ENCODE measurements at places on chromosomes 2 and 18.

GRCh38 chr2:221606424-221606823, 34.3 kb upstream of the EPHA4 start:
- DNase-seq: no peak

- DNase-seq: no peak
Observed at GRCh38 chr2:163207693-163208370, 369.3 kb upstream of the KCNH7 start.

DNA sequence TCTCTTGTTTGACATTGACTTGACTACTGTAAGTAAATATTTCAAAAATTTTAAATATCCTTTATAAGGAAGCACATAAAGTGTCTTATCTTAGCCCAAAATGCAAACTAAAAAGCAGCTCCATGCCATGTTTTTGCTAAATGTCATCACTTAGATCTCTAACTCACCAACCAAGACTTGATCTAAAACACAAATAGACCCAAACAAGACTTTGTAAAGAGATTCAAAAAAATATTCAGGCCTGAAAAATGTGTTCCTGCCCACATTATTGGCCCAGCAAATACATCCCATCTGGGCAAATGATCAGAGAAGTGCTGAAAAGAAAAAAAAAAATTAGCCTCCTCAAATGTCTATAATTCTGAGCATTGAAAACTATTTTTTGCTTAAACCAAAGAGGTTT, 187.6 kb downstream of the MREG start:
- DNase-seq: no peak

GRCh38 chr18:9722691-9723090, 14.6 kb downstream of the RAB31 start:
- no peak for DNase-seq

GRCh38 chr18:77969972-77970371, 720.3 kb downstream of the GALR1 start:
- DNase-seq: no peak

GRCh38 chr2:105888625-105889024, 143.9 kb downstream of the NCK2 start:
- DNase-seq: no peak

DNA sequence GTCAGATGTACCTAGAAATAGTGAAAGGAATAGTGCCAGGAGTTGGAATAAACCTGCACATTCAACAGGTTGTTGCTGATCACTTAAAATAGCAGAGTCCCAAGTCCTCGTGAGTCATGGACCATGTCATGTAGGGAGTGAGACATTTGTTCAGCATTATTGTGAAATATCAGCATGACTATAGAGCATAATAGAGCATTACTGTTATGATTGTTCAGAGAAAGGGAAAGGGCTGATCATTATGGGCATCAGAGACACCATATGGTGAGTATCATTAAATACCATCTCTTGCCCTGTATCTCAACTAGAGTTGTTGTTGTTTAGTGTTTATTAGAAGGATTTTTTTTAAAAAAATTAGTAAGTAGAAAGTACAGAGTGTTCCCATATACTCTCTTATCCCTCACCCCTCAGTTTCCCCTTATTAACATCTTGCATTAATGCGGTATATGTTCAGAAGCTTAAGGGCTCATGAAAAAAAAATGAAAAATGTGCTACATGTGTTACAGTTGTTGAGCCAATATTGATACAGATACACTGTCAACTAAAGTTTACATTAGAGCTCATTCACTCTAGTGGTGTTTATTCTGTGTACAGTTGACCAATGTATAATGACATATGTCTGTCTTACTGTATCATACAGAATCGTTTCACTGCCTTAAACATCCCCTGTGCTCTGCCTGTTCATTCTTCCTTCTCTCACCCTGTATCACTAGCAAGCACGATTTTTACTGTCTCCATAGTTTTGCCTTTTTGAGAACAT, 5.7 kb downstream of the ELAC1 start:
- DNase-seq: no peak

- no peak for DNase-seq
Observed at GRCh38 chr18:48034651-48035555, 104.4 kb upstream of the SMAD2 start.

GRCh38 chr2:48146552-48146951, 240.3 kb upstream of the FBXO11 start:
- DNase-seq: no peak

DNA sequence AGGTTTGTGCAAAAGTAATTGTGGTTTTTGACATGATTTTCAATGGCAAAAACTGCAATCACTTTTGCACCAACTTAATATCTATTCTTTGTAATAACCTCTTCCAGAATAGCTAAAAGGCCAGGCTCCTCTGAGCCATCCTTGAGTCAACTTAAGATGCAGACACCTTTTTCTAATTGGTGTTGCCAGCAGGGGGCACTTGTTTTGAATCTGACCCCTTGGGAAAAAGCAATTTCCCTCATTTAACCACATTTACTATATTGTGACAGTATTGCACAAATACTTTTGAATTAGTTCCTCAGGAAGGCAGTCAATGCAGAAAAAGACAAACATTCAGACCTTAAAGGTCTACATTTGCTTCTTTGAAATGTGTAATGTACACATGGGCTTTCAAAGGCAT, 78.6 kb upstream of the GALNT5 start:
- no peak for DNase-seq

- DNase-seq: no peak
Observed at GRCh38 chr2:174686430-174686829, 77.8 kb downstream of the CHRNA1 start.

DNA sequence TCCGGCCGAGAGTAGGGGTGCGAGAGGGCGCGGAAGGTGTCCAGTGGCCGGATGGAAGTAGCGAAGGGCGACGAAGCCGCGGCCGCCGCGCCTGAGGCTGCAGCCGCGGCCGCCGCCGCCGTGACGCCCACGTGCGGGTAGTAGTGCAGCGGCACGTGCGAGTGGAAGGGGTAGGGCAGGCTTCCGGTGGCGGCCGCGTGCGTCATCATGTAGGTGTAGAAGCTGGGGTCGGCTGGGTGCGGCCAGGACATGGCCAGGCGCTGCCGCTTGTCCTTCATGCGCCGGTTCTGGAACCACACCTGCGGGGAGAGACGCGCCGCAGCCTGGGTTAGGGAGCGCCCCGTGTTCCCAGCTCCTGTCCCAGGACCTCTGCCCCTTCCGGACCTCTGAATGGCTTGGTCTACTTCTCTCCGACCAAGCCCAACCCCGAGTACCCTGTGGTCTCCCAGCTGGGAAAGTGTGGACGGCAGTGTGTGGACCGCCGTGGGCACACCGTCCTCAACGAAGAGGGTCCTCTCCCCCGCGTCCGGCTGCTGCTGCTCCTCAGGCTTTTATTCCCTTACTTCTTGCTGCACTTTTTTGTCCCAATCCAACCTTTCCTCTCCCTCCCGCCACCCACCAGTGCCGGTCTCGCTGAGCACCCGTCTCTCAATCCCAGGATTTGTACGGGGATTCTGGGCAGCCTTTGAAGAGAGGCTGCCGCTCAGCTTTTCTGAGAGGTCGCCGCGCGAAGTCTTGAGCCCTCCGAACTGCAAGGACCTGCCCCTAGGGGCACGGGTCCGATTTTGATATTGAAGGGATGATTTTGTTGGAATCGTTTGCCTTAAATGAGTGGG, 3.0 kb downstream of the EVX2 start:
- no peak for DNase-seq

- DNase-seq: no peak
Observed at GRCh38 chr18:24019641-24020331, 5.2 kb downstream of the TTC39C start.
